ENCODE measurements at places on chromosomes 7 and 10.
A peak's percentile ranks its signal among the peaks of the same experiment; 100 is the strongest.

- no peak for DNase-seq
Measured at GRCh38 chr7:41886901-41887311, 184.0 kb upstream of the INHBA start.

- DNase-seq = peak; percentile 77
Measured at GRCh38 chr7:5428478-5429252, 5.0 kb upstream of the TNRC18 start.

GRCh38 chr10:85612378-85612775 is 754.2 kb downstream of the GRID1 start:
- no peak for DNase-seq

DNA sequence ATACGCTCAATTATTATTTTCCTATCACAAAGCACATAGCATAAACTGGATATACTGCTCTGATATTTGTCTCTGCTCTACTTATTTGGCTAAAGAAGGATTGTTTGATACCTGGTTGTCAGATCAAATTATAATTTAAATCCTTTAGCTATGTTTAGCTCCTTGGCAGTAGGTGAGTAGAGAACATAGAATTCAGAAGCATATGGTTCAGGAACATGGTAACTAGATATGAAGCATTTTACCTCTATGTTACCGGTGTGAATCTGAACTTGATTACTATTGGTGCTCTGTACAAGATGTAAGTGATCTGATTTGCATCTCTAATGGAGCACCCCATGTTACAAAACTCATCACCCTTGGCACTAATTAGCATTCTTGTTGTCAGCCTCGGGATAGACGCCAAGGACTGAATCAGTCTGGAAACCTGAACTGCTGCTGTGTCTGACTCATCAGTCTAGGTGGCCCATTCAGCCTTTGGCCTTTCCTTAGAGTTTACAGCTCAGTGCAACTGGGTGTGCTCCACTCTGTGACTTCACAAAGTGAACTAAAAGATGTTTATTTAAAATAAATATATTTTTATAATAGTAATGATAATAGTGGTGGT is 12.3 kb upstream of the MYPN start:
- no peak for DNase-seq

GRCh38 chr10:5888843-5889623 is 660 bp downstream of the ANKRD16 start:
- DNase-seq = no peak

GRCh38 chr10:92792661-92793060 is 55.7 kb upstream of the EXOC6 start:
- DNase-seq = no peak

DNA sequence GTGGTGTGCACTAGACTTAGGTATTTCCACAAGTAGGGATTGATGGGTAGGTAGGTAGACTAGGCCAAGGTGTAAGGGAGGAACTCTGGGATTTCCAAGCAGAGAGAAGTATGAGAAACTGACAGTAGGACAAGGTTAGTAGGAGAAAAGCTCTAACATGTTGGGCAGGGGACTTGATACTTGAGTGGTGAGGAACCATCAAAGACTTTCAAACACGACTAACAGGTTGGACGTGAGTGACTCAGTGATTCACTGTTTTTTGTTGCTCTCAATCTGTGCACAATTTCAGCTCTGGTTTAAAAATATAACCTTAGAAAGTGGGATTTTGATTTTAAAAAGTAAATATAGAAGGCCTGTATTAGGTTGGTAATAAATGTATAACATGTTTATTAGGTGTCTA is 44.4 kb downstream of the KLHDC10 start:
- DNase-seq = no peak

DNA sequence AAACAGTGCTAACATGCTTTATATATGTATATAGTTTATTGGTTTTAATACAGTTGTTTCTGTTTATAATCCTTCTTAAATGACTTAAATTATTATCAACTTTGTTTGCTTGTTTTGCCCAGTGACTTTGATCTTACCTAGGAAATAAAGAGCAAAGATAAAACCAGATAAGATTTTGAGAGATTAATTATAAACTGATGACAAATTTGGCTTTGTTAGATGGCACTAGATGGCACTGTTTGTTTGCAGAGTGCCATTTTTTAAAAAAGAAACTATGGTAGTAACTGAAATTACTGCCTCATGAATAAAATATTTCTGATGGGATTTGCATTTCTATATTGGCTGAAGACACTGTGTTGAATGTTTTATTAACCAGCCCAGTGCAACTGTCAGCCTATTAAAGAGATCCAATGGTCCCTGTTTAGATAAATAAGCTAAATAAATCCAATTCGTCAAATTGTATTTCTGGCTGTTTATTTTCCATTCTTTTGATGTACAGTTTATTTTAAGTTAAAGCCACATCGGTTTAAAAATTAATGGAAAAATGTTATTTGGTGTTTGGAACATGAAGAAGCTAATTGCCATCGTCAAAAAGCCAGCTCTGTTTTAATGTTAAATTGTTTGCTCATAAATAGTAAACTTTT is 28.7 kb downstream of the VTI1A start:
- DNase-seq = no peak

DNA sequence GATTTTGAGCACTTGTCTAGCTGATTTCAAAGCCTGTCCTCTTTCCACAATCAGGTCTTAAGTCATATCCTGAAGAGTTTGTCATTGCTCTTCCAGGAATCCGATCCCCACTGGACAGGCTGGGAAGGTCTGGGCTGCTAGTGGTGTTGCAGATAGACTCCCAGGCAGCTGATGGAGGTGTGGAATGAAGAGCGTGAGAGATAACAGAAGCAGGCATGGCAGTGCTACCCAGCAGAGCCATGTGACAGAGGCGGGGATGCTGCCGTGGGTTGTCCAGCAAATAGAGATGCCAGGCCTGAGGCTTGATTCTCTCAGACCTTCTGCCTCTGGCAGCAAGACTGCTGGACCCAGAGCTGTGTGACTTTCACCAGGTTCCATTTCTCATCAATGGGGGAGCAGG is 116.5 kb upstream of the EEPD1 start:
- DNase-seq = no peak

- DNase-seq = no peak
Measured at GRCh38 chr7:25789701-25790640, 362.0 kb upstream of the NFE2L3 start.

DNA sequence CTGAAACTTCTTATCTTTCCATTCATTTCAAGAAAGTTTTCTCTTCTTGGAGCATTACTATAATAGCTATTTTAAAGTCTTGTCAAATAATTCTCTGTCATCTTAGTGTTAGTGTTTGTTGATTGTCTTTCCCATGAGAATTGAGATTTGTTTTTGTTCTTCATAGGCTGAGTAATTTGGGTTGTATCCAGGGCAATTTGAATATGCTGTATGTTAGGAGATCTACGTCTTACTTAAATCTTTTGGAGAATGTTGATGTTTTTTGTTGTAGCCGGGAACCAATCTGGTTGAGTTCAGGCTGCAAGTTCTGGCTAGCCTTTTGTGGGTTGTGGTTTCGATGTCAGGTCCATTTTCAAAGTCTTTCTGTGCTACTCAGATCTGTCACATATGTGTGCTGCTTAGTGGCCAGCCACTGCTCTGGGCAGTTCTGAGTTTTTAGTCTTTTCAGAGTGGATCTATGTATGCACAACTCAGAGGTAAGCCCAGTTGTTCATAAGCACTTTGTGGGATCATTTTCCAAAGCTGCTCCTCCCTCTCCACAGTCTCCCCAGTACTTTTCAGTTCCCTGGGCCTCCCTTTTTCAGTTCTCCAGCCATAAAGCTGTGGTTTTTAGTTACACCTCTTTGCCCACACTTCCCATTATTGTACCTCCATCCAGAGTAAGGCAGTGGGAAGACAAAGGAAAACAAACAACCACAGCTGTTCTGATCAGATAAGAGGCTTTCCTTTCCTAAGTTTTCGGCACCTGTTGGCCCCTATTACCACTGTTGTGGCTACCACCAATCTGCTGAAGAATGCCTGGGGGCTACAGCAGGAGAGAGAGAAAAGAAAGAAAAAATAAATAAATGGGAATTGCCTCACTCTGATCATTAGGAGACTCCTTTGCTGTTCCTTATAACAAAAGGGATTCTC is 4.7 kb upstream of the CCNJ start:
- DNase-seq = no peak

DNA sequence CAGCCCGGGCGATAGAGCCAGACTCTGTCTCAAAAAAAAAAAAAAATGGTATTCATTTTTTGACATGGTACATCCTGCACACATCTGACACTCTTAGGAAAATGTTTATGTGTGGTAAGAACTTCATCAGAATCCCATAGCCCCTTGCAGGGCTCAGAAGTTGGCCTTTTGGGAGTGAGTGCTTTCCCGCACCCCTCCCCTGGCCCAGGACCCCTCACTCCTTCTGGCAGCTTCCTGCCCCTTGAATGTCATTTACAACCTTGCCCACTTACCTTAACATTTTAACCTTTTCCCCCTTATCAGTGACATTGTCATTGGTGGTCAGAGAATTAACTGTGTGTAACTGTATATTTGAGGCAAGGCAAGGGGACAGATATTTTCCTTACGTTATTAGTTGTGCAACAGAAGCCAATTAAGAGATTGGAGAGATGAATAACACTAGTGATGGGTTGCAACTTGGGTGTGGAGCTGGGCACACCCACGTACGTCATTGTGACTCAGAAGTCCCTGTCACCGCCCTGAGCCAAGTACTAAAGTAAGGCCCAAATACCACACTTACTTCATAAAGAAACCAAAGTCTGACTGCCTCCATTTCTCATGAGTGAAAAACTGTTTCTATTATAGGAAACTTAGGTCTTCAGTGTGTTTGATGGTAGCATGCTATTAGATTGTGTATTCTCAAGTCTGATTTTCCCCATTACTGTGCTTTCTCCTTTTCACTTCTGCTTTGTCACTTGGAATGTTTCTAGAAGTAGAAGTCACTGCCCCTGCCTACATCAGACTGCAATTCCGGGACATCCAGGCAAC is 31.6 kb downstream of the OGDH start:
- DNase-seq = peak; percentile 95

DNA sequence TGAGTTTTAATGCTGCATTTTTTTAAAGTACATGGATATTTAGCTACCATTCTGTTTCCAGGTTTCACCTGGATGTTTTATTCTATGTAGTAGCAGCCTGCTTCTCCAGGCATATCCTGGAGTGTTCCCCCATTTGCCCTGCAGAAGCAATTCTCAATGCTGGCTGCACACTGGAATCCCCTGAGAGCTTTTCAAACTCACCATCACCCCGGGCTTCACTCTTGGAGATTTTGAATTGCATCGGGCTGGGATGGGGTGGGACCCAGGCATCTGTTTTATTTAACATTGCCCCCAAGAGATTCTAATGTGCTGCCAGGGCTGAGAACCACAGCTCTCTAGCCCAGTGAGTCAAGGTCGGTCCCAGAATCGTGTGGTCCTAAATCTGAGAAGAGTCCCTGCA is 113.2 kb upstream of the MACROH2A2 start:
- DNase-seq = no peak

- no peak for DNase-seq
Measured at GRCh38 chr10:102235598-102235920, 5.8 kb downstream of the PITX3 start.

DNA sequence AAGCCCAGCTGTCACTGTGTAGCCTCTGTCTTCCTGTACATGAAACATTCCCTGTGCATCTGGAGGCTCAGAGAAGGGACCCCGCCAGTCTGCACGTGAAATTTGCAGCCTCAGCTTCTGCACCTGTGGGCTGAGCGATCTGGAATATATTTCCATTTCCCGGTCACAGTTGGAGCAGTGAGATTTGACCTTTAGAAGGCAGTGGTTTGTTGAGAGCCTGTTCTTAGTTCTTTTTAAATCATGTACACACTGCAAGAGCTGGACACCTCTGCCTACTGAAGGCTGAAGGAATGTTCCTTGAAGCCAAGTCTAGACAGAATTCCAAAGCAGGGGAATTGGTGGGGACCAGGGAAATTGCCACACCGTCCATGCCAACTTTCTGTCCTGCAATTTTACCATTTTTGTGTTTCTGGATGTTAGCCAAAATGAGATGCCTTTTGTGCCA is 706.6 kb downstream of the INHBA start:
- no peak for DNase-seq

DNA sequence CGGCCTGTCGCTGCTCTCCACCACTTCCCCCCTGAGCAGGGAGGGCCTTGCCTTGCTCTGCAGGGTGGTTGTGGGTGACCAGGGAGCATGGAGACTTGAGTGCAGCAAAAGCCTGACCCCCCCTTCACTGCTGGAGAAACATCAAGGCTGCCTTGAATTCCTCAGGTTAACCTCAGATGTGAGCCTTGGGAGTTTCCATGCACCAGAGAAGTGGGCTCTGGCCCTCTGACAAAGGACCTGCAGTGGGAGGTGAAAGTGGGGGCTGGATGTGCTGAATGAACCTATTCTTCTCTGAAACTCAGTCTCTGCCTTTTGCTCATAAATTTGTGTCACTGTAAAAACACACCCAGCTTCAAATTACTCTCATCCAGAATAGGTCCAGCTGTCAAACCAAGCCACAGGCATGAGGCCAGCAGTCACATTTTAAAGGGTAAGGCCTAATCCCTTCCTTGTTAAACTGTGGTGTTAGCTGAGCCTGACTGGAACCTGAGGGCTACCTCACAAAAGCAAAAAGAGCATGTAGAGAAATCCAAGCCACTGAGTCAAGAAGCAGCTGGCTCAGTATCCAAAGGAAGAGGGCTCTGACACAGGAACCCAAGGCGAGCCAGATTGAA is 356.8 kb downstream of the CCSER2 start:
- DNase-seq = no peak

- no peak for DNase-seq
Measured at GRCh38 chr7:9890092-9890491, 1083.6 kb upstream of the PHF14 start.

GRCh38 chr7:31553661-31554081 is 39.8 kb downstream of the ITPRID1 start:
- no peak for DNase-seq
